Nephron progenitor cell (in vitro differentiated cells): ENCODE measurements at places on chromosomes 11 and 22.

DNA sequence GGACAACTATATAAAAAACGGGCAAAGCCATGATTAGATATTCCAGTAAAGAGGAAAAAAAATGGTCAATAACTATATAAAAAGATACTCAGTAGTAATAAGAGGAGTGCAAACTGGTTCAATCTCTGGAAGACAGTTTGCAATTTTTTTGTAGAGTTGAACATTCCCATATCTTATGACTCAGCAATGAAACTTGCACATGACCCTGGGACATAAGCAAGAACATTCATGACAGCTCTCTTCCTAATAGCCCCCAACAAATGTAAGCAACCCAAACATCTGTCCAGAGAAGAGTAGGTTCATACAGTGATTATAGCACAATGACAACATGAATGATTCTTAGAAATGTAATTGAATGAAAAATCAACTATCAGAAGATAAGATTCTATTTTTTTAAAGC lies 21.8 kb upstream of the CSF2RB start:
- DNase-seq: no peak

DNA sequence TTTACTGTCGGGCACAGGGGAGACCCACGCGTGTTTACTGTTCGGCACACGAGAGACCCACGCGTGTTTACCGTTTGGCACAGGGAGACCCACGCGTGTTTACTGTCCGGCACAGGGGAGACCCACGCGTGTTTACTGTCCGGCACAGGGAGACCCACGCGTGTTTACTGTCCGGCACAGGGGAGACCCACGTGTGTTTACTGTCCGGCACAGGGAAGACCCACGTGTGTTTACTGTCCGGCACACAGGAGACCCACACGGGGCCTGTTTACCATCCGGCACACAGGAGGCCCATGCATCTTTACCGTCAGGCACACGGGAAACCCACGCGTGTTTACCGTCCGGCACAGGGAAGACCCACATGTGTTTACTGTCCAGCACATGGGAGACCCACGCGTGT lies 525.1 kb downstream of the BRD1 start:
- no peak for DNase-seq

DNA sequence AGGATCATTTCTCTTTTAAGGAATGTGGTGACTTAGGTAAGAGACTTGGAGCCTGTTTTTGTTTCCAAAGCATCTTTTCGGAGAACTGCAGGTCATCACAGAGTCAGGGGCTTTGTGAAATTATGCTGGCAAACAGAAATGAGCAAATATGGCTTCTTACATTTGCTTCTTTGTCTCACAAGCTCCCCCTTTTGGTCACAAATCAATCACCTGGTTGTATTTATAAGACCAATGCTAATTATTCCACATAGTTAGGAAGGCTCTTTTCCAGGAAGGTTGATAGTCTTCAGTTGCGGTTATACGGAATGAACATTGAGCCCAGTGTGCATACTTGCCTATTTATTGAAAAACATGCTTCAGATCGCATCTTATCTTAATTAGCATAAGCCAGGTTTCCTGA lies 34.6 kb upstream of the CEP126 start:
- no peak for DNase-seq

DNA sequence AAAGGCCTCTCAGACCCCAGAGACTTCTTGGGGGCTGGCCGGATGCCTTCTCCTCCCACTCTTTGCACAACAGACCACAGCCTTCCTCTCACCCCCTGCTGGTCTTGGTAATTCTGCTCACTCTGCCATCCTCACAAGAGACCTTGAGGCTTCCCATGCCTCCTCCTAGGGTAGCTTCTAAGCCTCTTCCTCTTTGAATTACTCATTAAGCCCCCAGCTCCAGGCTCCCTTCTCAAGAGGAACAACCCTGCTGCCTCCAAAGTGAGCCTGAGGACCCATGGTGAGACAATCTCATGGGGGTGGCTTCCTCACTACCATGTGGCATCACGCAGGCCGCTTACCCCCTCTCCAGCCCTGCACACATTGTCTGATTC lies 184.6 kb upstream of the SYT13 start:
- DNase-seq: no peak

DNA sequence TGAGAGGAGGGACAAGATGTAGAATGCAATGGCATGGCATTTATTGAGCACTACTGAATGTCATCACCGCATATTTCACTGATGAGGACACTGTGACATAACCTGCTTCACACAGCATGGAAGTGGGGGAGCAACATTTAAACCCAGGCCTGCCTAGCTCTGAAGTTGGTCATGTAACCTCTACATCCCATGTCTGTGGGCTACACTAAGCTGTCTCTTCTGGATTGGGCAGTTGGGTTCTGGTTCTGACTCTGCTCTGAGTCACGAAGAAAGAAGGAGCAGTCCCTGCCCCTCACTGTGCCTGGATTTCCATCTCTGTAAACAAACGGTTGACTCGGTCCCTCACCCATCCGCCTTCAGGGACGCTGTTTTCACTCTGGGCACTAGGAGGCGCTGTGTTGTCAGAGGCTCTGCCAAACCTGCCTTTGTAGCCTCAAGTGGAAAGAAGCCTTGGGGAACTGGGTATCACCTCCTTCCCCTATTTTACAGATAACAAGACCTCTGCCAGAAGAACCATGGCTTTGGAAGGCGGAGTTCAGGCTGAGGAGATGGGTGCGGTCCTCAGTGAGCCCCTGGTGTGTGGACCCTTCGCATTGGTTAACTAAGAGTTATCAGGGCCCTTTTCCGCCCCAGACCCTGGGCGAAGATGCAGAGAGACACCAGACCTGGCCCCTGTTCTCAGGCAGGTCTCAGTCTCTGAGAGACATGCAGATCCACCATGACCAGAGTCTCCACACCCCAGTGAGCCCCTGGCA lies 12.7 kb upstream of the ARHGEF17 start:
- peak; percentile 90 for DNase-seq

- no peak for DNase-seq
These were observed 19.4 kb downstream of the RNH1 start for GRCh38 chr11:487571-488021.

GRCh38 chr22:27970596-27971220 lies 51.7 kb upstream of the PITPNB start:
- no peak for DNase-seq

DNA sequence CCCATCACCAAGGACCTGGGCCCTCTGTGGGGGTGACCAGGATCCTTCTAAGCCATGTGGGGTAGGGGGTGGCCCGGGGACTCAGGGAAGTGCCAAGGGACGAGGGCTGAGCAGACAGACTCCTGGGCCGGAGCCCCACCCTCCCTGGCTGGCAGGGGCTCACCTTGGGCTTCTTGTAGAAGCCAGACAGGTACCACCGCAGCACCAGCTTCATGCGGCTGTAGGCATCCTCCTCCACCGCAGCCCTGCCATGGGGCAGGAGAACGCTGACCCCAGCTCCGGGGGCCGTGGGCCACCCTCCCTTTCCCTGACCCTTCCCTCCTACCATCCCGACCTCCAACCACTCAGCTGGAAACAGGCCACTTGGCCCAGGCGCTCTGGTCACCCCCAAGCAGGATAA lies 45.9 kb upstream of the CARS1 start:
- no peak for DNase-seq

GRCh38 chr22:29768052-29768693 lies 1.0 kb downstream of the UQCR10 start:
- DNase-seq: no peak

DNA sequence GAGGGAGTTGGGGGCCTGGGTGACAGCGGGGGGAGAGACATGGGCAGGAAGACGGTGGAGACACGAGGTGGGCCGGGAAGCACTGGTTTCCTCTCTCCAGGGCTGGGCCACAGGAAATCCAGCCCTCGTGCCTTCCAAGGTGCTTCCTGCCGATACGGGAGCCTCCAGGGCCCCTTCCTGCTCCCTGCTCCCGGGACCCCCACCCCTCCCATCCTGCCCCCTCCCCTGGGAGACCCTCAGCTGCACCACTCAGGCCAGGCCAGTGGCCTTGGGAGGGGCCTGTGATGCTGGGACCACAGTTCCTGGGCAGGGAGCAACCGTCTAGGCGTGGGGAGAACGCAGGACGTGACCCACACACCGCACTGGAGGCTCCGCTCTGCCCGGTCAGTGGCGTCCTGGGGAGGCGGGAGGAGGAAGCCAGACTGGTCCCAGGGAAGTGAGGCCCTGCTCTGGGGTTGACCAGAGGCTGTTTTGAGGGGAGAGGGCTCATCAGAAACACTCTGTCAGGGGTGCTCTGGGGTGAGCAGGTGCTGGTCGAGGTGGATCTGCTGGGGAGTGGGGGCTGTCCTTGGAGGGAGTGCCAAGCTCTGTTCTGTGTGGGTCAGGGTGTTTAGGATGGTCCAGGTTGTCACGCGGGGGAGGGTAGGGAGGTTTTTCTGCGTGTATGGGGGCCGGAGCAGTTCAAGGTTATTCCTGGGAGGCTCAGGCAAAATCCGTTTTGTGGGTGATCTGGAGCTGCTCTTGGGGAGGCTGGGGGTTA lies at the start of gene SHANK3:
SHANK3 (plus strand) TSS at position 353 of the 760 bp plus-strand sequence.
- DNase-seq: no peak

DNA sequence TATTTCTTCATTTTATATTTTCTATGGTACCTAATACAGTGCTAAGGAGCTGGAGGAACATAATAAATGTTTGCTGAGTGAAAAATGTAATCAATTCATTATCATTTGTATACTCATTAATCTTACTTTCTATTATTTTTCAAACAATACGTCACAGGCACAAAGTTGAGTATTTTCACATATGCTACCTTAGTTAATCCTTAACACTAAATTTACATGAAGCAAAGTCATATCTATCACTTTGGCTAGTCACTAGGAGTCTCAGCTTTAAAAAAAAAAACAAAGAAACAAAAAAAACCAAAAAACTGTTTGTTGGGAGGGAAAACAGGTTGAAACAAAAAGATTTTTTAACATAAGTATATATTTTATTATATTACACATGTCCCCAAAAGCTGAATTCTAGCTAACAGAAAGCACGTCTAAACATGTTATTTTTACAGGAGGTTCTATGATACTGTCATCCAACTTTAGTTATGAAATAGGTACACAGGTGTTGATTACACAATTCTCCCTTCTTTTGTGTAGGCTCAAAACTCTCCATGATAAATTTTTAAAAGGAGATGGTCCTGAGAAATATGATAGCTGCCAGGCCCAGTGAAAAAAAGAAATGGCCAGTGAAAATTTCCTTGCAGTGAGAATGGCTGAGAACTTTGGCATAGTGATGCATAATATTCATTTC lies 14.3 kb downstream of the HPS5 start:
- DNase-seq: no peak

DNA sequence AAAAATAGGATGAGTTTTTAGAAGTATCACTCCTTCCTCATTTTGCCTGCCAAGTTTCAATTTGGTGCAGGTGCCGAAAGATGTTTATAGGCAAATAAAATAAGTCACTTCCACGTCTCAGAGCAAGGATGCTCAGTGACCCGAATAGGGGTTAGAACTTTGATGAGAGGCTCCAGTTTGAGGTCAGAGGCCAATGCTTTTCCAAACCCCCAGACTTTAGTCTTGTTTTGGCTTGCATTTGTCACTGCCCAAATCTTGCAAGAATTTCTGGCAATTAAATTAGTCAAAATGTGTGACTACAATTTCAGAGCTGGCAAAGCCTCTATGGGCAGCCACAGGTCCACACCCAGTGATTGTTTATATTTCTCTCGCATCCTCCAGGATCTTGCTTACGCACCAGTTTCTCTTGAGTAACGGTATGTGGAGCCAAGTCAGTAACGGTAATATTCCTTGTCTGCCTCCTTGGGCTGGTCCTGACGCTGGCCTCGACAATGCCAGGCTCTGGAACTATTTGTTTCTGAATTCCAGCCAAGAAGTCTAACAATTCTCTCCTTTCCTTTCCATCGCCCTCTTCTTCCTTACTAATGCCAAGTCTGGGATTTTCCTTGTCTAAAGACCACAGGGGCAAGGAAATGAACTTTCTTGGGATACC lies 9.9 kb upstream of the NUP160 start:
- DNase-seq: no peak

GRCh38 chr22:27381960-27382742 lies 419.4 kb downstream of the MN1 start:
- DNase-seq: no peak

DNA sequence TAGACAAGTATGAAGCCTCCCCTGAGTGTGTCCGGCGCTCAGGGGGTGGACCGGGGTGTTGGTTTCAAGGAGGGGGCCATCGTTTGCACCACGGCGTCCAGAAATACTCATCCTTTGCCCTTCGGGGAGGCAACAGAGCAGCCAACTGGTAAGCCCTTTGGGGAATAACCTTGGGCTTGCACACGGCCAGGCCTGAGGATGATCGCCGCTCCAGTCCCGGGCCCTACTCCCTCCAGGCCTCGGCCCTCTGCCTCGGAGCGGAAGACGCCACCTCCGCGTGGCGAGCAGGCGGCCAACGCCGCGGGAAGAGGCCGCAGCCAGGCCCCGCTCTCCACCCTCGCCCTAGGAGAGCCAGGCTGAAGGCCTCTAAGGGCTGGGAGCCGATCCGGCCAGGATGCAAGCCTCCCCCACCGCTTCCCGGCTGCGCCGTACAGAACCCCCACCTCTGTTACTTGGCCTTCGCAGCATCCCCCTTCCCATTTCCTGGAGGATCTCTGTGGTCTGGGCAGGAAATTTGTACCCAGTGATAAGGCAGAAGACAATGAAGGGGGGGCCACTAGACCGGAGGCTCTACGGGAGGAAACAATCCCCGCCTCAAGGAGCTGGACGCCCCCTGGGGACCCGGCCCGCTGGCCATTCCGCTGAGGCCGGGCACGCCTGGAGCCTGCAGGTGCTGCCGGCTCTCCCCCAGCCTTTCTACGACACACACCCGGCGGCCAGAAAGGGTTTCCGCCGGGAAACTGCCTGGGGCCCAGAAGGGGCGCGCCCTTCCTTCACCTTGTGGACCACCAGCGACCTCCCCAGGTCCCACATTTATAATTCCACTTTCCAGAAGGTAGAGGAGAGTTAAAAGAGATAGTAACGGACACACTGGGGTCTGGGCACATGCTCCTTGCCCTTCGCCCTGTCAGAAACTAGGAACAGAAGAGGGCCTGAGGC lies 2.6 kb downstream of the ESAM start:
- no peak for DNase-seq

GRCh38 chr22:40263191-40263590 lies 83.1 kb upstream of the ADSL start:
- DNase-seq: no peak

GRCh38 chr11:122246874-122247273 lies 130.9 kb upstream of the BLID start:
- no peak for DNase-seq

DNA sequence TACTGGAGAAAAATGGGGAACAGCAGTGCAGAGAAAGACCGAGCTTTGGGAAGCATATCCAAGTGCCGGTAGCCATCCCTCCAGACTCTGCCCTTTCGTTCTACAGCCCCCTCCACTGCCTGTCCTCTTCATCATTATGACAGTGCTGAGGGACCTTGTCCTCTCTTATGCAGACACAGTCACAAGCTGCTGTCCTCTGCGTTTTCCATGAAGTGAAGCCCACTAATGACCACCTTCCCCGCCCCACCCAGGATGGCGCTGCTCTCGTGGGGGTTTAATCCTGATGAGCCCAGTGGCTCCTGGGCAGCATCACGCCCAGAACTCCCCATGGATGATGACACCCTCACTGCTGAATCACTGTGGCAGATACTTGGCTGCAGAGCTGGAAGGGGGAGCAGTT lies 157.7 kb downstream of the PKNOX2 start:
- DNase-seq: no peak
